ENCODE measurements at places on chromosomes 1 and 21.

DNA sequence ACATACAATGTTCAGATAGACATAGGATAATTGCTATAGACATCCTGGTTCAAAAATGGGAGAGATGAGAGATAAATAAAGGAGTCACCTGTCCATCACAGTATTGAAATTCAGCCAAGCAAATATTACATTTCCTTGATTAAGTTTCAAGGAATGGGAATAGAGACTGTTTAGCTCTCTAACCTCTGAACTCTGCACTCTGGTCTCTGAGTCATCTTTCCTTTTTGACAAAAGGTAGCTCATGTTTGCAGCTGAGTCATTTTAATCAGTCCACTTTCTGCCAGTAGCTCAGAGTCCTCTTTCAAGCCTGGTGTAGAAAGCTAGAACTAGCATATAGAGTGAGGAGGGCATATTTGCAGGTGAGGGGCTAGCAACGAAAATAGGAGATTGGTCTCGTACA, 51.4 kb upstream of the GJA8 start:
- no peak for DNase-seq

GRCh38 chr1:20361805-20362381, 71.2 kb downstream of the VWA5B1 start:
- DNase-seq, result peak; percentile 8

DNA sequence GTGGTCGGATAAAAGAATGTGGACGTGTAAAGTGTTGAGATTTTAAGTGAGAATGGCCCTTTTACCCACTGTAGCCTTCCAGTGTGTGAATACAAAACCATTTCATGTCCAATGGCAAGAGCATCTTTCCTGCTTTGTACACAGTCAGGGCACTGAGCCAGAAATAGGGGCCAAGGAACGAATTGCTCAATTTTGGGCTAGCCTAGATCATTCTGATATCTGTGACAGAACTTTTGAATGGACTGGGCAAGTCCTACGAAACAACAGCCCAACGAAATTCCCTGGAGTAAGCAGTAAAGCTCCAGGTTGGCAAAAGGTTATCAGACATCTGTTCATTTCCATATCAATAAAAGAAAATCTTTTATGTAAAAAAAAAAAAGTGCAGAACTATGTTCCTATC, 5.5 kb downstream of the KIF26B start:
- no peak for DNase-seq

DNA sequence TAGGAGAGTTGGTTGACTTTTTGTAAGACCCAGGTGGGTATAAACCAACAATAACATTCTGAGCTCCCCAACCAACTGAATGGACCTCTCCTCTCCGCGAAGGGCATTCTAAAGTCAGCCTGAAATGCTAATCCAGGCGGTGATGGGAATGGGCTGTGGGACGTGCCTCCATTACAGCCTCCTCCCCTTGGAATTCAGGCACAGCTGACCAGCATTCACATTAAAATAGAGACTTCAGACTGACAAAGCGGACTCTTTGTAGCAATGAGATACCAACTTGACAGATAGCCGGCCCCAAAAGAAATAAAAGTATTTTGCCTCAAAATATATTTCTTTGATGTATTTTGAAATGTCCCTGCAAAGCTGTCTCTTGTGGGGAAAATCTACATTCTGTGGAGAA, 101.7 kb downstream of the KIF26B start:
- no peak for DNase-seq

DNA sequence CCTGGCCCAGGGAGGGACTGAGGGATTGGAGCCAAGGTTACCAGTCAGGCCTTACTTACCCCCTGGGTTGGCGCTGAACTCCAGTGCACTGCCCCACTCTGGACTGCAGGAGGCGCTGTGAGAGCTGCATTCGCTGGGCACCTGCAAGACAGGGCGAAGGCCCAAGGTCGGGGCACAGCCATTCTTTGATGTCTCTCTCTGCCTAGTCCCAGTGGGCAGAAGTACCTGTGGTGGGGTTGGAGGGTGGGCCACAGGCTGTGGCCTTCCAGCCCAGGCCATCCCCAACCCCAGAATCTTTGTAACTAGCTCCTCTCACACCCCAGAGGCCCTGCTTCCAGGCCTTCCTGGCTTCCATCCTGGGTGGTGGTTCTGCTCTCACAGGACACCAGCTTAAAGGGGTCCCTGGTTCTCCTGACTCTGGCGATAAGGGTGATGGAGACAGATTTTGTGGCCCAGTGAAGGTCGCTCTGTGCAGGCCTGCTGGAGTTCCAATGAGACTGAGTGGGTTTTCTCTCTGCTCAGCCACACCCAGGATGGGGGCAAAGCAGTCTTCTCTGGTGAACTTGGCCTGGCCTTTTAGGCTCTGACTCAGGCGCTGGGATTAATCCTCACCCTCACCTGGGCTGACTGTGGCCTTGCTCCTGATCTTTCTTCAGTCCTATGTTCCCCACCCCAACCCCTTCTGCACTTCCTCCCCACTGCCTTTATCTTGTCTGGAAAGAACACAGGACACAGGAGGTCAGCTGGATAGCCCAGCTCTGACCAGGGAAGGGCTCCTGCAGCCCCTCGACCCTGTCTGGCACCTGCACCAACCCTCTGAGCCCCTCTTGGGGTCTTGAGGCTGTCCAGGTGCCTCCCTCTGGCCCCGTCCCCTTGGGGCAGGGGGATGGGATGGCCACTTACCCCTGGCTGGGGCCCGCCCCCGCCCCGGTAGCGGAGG, 954 bp downstream of the MYOG start:
- no peak for DNase-seq

DNA sequence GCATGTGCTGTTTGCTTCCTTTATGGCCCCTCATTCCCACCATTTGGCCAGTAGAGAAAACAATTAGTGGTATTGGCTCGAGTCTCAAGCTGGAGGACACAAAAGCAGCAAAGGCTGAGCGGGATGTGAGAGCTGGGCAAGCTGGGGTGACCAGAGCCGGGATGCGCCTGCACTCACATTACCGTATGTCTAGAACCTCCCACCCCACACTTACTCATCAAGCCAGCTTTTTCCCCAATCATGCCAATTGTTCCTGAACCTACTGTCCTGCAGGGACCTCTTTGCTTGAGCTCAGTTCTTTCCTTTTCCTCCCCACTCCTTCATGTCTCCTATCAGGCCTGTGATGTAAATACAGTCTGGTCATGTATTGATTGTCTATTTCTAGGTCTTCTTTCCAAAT, 45.9 kb downstream of the KIRREL1 start:
- DNase-seq, result no peak

DNA sequence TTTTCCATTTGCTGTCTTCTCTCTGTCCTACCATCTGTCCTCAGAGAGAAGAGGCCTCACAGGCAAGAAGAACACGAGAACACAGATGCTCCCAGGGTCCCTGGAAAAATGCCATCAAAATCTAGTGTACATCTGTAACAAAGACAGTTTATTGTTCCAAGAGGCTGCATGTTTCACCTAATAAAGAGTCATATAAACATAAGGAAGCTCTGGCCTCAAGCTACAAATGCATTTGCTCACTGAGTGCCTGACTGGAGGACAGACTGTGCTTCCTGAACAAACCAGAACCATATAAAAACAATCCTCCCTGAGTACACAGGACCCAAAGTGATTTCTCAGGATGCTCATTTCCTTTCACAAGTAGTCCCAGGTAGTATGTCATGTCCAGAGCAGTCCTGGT, 76.3 kb upstream of the SLC44A3 start:
- no peak for DNase-seq

- no peak for DNase-seq
Observed at GRCh38 chr1:41537251-41537650, 52.8 kb upstream of the EDN2 start.

DNA sequence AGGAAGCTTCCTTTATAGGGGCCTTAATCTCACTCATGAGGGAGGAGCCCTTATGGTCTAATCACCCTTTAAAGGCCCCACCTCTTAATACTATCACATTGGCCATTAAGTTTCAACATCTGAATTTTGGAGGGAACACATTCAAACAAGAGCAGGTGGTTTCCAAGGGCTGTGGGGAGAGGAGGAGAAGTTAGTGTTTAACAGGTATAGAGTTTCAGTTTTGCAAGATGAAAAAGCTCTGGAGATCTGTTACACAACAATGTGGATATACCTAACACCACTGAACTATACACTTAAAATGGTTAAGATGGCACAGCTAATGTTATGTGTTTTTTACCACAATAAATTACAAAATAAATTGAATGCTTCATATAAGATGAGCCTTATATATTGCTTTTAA, 113.4 kb upstream of the DNAH14 start:
- no peak for DNase-seq

DNA sequence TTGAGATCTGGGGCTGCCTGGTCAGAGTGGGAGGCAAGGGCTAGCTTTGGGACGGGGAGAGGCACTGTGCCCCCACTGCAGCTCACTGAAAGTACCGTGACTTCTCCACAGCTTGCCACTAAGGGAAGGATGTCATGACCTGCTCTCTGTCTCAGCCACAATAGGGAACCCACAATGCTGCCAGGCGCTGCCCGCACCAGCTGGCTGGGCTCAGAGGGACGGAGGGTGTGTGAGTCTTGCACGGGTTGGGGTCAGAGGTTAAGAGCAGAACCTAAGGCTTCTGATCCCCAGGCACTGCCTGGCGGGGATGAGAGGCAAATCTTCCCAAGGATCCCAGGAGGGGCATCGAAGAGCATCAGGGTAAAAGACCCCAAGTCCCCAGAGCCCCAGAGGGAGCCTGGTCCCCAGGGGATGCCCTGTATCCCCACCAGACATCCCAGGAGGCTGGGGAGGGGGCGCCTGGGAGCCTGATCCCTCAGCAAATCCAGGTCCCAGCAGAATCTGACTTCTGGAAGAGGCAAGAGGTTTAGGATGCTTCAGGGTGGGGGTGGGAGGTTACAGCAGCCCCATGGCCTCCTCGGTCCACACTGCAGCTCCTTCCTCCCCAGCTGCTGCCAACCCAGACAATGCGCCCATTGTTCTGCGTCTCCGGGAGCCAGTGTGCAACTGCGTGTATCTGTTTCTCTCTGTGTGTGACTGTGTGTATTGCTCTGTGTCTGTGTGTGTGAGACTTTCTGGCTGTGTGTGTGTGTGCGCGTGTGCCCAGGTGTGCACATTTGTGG, 2.0 kb upstream of the MARCKSL1 start:
- DNase-seq, result no peak

GRCh38 chr1:173666646-173667045, 3.0 kb downstream of the ANKRD45 start:
- no peak for DNase-seq

- DNase-seq, result no peak
Observed at GRCh38 chr1:210374600-210374953, 45.9 kb downstream of the HHAT start.

- DNase-seq, result no peak
Observed at GRCh38 chr1:229412056-229412455, 21.8 kb downstream of the ACTA1 start.

DNA sequence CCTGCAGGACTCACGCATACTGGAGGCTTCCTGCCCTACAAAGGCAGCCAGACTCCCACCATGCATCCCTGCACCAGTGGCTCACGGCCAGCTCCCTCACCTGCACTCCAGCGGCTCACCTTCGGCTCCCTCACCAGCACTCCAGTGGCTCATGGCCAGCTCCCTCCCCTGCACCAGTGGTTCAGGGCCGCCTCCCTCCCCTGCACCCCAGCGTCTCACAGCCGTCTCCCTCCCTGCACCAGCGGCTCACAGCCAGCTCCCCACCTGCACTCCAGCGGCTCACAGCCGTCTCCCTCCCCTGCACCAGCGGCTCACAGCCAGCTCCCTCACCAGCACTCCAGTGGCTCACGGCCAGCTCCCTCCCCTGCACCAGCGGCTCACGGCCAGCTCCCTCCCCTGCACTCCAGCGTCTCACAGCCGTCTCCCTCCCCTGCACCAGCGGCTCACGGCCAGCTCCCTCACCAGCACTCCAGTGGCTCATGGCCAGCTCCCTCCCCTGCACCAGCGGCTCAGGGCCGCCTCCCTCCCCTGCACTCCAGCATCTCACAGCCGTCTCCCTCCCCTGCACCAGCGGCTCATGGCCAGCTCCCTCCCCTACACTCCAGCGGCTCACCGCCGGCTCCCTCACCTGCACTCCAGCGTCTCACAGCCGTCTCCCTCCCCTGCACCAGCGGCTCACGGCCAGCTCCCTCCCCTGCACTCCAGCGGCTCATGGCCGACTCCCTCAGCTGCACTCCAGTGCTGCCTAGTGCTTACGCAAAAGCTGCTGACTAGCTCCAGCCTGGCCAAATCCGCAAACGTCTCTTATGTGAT, 324.5 kb downstream of the NPHP4 start:
- no peak for DNase-seq

GRCh38 chr1:248686815-248687214, 15.8 kb downstream of the OR14I1 start:
- DNase-seq, result no peak

DNA sequence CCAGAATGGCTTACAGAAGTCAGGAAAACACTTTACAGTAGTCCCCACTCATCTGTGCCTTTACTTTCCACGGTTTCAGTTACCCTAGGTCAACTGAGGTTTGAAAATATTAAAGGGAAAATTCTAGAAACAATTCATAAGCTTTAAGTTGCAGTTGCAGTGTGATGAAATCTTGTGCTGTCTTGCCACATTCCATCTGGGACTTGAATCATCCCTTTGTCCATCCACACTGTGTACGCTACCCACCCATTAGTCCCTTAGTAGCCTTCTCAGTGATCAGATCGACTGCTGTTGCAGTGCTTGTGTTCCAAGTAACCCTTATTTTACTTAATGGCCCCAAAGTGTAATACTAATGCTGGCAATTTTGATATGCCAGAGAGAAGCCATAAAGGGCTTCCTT, 30.5 kb downstream of the ZCCHC17 start:
- DNase-seq, result no peak

DNA sequence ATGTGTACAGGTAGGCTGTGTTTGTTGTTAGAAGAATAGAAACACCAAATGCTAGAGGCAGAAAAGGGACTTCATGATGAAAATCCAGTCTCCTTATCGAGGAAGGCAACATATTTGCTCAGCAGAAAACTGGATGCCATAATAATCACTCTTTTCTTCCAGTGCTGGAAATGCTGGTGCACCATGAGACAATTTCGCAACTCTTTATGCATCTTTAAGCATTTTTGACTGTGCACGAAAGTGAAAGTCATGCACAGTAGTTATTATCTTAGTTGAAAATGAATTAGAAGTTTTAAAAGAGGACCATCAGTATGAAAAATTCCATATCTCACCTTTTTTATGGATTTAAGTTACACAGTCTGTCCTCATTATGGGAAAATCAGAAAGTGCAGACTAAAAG, 29.1 kb downstream of the SMYD2 start:
- no peak for DNase-seq

GRCh38 chr1:62131093-62131725, 63.4 kb upstream of the L1TD1 start:
- no peak for DNase-seq
